ENCODE measurements at places on chromosomes 1 and 21.

- no peak for DNase-seq
Measured at GRCh38 chr21:32330784-32331311, 32.2 kb downstream of the MRAP start.

DNA sequence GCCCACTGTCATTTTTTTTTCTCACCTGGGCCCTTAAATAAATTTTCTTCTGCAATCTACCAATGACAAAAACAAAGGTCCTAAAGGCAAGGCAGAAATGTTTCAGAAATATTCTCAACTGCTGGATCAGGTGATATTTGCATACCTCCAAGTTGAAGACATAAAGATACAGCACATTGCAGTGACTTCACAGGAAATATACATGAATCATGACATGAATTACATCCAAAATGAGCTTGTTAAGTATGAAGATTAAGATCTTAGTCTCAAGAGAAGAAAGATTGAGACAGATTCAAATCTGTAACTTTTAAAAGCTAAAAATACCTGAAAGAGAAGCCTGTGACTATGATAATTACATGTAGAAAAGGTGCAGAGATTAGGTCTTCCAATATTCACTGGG, 207.8 kb downstream of the SIPA1L2 start:
- no peak for DNase-seq

- no peak for DNase-seq
Measured at GRCh38 chr1:180486092-180486491, 16.3 kb downstream of the ACBD6 start.

- DNase-seq = no peak
Measured at GRCh38 chr1:230091473-230092231, 24.6 kb downstream of the GALNT2 start.

- no peak for DNase-seq
Measured at GRCh38 chr1:21775550-21775914, 7.4 kb downstream of the USP48 start.

DNA sequence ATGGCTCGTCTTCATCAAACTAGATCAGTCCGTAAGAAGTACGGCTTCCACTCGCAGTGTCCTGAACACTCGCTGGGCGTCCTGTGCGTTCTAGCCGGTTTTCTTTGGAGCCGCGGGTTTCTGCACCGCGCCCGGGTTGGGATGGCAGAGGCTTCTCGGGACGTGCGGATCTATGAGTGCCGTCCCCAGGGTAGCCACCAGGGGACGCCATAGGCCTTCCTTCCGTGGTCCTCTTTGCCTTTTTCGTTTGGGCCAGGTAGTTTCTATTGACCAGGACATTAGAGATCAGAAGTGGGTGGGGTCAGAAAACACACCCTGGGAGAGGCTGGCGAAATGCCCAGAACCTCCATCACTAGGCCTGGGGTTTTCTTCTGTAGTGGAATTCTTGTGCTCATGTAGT, 273.8 kb downstream of the FAM72C start:
- DNase-seq = no peak

- DNase-seq = no peak
Measured at GRCh38 chr1:83043244-83043643, 955.7 kb downstream of the TTLL7 start.

DNA sequence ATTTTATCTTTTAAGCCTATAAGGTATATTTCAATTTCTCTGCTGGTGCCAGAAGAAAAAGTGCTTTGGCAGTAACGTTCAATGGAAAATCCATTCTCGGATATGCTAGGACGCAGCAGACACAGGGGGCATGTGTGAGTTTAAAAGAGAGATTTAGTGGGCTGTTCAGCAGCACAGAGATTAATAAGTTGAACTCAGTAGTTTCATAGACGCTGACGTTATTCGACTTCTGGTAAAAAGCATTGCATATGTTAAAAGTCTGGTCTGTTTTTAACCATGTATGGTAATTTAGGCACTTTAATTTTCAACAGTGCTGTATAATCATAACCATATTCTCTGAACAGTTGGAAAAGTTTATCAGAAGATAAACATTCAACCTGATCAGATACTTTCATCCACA, 99.6 kb downstream of the ATP6V1G3 start:
- no peak for DNase-seq

GRCh38 chr1:15152318-15153183, 996 bp upstream of the TMEM51 start:
- no peak for DNase-seq
